ENCODE measurements at places on chromosomes 5 and 9. TPM values are rescaled to one million over a fixed set of nuclear protein-coding genes. Genes with fewer than 3 reads are reported as not detected.

Gene SEMA6A
- 100 TPM for total RNA-seq

Gene FAM78A
- 0.85 TPM for total RNA-seq

Gene PCDHGB2
- 1.6 TPM for total RNA-seq

Gene LHX3
- not detected for total RNA-seq

Gene HAPLN1
- total RNA-seq: 6.7 TPM

Gene FAXDC2
- total RNA-seq: 12.0 TPM

Gene TTC33
- 15.8 TPM for total RNA-seq

Gene SLC6A3
- not detected for total RNA-seq

Gene TTC23L
- total RNA-seq: not detected

Gene INSL6
- total RNA-seq: not detected

Gene IFNA2
- not detected for total RNA-seq

Gene CAVIN4
- 0.18 TPM for total RNA-seq

Gene ZFP2
- total RNA-seq: 0.95 TPM

Gene IRGM
- total RNA-seq: not detected

Gene POLR3G
- total RNA-seq: 1.4 TPM

Gene PPP2R2B
- 1.7 TPM for total RNA-seq

Gene EIF4E1B
- not detected for total RNA-seq

Gene ABL1
- total RNA-seq: 79.0 TPM

Gene CDH6
- 1.1 TPM for total RNA-seq

Gene TYRP1
- total RNA-seq: 0.40 TPM

Gene DAB2IP
- 127 TPM for total RNA-seq
